ENCODE measurements at places on chromosomes 7 and 10.
A peak's percentile ranks its signal among the peaks of the same experiment; 100 is the strongest.

DNA sequence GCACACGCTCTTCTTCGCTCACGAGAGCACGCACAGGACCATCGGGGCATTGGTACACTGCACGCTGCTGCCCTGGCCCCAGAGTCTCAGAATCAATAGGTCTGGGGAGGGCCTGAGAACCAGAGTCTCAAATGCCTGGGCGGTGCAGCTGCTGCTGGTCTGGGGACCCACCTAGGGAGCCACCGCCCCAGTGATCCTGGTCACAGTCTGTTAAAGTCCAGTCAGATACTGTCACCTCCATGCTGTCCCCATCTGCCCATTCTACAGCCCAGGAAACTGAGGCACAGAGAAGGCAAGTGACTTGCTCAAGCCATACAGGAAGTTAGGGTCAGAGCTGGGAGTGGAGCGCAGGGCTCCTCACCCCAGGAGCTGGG is 38.0 kb downstream of the ZCCHC24 start:
- DNase-seq: no peak

GRCh38 chr7:21920936-21921335 is 24.8 kb downstream of the CDCA7L start:
- DNase-seq: no peak

GRCh38 chr7:90421651-90422050 is 18.4 kb downstream of the CLDN12 start:
- no peak for DNase-seq

DNA sequence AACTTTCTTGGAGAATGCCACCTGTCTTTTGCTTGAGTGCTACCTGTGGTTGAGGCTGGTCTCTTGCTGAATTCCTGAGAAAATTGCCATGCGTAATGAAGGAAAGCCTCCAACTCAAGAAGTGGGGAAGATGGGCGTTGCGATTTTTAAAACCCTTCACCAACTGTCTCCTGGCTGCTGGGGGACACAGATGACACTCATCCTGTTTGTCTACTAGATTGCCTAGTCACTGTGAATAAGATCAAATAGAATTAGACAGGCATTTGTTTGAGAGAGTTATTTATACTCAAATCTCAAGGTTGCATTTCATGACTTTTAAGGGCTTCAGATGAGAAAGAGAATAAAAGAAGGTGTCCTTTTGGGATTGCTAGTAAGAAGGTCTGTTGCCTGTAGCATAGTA is 84.3 kb upstream of the MTPN start:
- DNase-seq: no peak

DNA sequence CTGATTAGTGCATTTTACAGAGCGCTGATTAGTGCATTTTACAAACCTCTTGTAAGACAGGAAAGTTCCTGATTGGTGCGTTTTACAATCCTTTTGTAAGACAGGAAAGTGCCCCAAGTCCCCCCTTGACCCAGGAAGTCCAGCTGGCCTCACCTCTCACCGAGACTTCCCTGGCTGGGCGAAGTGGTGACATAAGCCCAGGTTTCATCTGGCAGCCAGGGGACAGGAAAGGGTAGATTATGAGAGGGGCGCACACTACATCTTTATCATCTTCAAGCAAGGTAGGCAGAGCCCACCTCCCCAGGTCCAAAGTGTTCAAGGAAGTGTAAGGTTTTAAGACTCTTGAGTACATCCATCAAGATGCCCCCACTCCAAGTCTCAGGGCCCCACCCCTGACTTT is 5.5 kb upstream of the GDF10 start:
- no peak for DNase-seq

DNA sequence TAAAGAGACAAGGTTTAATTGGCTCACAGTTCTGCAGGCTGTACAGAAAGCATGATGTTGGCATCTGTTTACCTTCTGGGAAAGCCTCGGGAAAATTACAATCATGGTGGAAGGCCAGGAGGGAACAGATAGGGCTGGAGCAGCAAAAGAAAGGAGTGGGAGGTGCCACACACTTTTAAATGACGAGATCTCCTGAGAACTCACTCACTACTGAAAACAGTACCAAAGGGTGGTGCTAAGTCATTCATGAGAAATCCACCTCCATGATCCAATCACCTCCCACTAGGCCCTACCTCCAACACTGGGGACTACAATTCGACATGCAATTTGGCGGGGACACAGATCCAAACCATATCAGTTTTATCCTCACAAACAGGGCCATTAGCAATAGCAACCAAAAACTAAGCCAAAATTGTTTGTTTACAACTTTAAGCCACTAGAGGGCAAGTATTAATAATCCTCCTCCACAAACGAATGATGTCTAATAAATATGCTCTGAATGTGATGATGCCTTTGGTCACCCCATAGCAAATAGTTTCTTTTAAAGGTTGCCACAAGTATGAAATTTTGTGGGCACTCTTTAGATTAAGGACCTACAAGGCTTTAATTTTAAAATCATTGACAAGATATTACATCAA is 129.2 kb upstream of the NRBF2 start:
- DNase-seq: no peak

DNA sequence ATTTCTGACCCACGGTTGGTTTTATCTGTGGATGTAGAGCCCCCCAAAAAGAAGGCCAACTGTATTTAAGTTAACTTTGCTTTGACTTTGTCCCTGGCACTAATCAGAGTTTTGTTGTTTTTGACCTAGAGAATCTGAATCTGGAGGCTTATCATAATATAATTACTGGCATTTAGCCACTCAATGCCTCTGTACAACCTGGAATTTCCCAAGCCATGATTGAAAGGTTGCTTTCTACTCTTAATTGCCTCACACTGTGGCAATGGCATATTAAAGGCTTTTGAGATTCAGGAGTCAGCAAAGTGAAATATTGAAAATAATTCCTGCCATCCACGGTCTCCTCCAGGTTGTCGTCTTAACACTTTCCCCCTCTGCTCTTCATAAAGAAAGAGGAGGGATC is 205.2 kb upstream of the GHITM start:
- DNase-seq: no peak

DNA sequence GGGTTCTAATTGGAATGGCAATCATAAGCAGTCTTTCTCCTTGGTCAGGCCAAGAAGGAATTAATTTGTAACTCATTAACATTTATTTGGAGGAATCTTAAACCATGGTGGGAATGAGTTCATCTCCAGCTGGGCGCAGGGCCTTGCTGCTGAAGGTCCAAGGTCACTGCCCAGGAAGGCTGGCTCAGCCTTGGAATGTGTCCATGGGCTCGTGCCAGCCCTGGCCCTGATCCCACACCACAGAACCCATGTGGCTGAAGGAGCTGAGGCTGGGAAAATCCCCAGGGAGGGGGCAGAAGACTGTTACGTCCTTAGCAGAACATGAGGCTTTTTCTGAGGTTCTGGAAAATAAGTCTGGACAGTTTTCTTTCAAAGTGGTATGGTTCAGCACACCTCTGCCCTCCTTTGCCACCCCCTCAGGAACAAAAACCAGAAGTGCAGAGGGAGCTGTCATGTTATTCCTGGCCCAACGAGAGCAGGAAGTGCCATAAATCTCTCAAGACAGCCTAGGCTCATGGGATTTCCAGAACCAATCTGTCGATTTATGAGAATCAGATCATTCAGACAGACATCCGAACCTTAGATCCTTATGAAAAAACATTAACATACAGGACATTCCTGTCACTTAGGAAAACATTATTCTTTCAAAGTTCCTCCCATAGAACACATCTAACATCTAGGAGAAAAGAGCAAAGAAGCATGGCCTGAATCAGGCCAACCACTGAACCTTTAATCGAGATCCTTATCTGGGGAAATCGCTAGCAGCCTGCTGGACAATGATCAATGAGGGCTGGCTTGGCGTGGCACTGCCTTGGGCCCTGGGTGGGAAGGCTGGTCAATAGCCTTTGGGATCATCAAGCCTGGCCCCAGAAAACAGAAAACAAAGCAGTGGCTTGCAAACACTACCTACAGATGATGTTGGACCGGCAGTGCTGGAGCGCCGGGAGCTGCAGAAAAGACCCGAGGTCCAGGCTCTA is 134.3 kb downstream of the TAX1BP1 start:
- no peak for DNase-seq

GRCh38 chr10:119205894-119206602 is 1.3 kb upstream of the GRK5 start:
- DNase-seq: no peak

DNA sequence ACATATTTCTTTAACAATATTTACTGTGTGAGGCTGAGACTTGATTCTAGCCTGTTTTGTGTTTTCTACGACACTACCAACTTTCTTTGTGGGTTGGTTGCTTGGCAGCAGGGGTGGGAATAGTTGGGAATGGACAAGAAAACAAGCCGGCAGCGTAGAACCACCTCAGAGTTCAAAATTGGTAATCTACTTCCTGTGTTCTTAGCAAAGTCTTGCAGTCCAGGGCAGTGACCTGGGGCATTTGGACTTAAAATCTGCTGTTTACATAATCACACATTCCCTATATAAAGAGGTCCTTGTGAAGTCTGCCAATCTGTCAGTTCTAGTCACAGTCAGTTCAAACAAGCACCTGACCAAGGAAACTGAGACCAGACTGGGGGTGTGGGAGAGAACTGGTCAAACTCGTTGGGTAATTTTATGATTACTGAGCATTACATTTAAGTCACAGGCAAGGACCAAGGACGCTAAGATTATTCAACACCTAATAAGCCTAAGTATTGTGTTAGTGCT is 167.9 kb downstream of the CPEB3 start:
- DNase-seq: no peak

DNA sequence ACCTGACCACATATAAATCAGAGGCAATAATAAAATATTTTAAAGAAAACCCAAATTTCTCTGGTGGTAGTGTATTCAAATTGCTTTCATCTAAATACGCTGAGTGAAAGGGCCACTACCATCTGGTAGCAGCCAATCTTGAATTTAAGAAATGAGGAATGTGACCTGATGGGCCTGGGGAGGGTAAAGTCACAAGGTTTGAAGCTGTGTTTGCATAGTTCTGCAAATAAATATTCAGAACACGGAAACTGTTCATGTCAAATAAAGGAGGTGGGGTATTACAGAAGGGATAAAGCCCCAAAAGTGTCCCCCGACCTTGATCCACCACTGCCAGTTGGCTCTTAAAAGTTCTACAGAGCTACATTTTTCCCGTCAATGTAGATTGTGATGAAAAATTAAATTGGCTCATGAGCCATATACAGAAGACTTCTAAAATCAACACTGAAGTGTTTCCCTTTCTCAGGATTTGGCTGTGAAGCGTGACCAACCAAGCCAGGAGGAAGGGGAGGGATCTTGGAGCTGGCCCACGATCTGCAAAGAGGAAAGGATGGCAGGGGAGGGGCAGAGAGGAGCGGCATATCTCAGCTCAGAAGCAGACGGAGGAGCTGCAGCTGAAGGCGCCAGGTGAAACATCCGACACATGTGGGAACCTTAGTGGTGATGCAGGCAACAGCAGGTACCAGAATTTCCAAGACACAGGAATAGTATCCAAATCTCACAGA is 39.6 kb downstream of the MPP7 start:
- no peak for DNase-seq

DNA sequence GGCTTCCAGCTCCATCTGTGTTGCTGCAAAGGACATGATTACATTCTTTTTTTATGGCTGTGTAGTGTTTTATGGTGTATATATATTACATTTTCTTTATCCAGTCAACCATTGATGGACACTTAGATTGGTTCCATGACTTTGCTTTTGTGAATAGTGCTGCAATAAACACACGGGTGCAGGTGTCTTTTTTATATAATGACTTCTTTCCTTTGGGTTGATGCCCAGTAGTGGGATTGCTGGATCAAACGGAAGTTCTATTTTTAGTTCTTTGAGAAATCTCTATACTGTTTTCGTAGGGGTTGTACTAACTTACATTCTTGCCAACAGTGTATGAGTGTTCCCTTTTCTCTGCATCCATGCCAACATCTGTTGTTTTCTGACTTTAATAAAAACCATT is 189.7 kb downstream of the ACTR3B start:
- DNase-seq: no peak

DNA sequence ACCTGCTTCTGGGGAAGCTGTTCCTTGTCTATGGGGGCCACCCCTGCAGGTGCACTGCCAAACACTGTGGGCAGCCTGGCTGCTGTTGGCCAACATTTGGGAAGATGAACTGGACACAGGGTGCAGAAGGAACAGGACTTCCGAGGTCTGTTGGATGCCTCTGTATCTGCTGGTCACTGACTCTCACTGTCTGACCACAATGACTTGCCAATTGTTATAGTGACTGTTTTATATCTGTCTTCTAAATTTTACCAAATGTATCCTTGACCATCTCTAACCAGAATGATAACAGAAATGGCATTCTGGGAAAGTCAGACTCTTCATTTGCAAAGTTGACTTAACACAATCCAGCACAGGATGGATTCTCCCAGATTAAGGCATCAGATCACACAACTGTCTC is 214.0 kb upstream of the PRSS58 start:
- DNase-seq: no peak

- no peak for DNase-seq
Measured at GRCh38 chr7:118713039-118713438, 488.5 kb downstream of the ANKRD7 start.

GRCh38 chr7:50270531-50271018 is 33.9 kb upstream of the IKZF1 start:
- DNase-seq: no peak

DNA sequence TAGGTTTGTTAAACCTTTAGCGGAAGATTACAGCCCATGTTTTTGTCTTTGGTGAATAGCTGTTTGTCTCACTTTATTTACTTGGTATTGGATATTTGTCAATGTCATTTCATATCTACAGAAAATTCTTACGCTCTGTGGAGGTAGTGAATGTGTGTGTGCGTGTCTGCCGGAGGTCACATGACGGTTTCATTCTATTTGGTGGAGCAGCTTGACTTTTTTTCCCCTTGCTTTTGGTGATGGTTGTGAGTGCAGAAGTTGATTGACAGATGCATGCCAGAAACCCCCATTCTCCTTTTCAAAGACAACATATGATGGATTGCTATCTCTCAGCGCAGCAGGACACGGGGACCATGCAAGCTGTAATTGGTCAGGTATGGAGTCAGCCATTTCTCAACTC is at the start of gene POU6F2:
POU6F2 (plus strand) TSS at position 225 of the 400 bp plus-strand sequence; CDS start at position 270, 45 bp downstream.
- DNase-seq: no peak

GRCh38 chr10:17062009-17062408 is 67.6 kb downstream of the CUBN start:
- no peak for DNase-seq

DNA sequence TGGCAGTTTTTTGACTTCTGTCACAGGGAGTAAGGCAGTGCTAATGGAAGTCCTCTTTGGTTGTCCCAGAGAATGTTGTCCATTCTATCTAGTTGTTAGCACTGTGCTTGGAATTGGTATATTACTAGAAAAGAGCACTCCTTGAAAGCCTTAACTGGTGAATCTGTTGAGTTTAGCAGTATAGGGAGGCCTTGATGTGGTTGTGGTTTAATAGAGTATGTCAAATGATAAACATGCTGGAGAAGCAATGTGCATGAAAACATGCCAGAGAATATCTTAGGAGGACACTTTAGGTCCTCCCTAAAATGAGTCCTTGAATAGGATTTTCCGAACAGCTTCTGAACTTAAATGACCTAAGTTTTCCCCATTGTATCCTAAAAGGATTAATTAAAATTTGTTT is 98.6 kb downstream of the BTRC start:
- DNase-seq: no peak

DNA sequence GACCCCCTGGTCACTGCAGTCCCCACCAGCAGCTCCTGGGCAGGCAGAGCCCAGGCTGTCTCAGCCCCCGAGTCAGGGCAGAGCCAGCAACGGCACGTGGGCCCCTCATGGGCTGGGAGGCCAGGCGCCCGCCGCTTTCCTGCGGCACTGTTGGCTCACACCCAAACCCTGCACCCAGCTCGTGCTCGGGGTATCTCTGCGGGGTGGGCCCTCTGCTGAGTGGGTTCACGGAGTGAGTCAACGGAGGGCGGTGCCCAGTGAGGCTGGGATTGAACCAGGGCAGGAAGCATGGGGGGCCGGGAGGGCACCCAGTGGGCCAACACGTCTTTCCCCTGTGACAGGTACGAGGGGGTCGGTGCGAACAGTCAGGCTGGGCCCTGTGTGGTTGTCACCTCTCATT is 28.9 kb downstream of the ADAP1 start:
- peak; percentile 71 for DNase-seq
